ENCODE measurements at places on chromosomes 13 and 19.

DNA sequence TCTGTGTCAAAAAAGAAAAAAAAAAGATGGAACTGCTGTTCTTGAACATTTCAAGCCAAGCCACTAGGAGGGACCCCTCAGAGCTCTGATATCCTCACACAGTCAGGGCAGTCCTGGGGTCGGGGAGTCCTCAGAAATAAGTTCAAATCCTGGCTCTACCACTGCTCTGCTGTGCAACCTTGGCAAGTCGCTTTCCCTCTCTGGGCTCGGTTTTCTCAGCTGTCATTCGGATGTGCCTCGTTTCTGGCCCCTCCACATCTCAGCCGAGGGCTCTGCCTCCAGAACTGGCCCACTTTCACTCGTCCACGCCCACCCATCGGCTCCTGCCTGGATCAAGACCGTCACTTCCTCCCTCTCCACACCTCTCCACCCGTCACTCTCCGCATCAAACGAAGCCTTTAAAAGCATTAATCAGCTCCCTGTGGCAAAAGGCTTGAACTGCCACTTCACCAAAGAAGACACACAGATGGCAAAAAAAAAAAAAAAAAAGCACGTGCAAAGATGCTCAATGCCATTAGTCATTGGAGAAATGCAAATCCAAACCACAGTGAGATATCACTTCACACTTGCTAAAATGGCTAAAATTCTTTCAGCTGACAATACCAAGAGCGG lies 7.4 kb upstream of the ZNRF4 start:
- peak; percentile 22 for DNase-seq

DNA sequence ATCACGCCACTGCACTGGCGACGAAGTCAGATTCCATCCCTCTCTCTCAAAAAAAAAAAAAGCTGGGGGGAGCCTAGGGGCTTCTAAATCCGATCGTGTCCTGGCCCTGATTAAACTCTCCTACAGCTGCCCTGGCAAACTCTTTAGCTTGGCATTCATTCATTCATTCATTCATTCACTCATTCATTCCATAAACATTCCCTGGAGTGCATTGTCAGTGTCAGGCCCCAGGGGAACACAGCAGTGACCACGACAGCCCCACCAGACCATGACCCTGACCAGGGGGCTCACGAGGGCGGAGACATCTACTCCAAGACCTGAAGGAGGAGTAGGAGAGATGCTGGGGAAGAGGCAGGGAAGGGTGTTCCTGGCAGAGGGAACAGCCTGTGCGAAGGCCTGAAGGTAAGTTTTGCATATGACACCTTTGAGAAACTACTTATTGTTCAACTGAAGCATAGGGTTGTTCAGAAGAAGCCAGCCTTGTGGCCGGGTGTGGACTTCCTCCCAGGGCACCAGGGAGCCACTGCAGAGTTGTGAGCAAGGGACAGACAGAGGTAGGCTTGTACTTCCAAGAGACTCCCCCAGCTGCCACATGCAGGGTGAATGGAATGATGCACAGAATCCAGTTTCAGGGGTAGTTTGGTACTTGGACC lies 24.5 kb downstream of the CEACAM16 start:
- no peak for DNase-seq

GRCh38 chr19:48994035-48994386 lies 324 bp downstream of the RUVBL2 start:
- no peak for DNase-seq

DNA sequence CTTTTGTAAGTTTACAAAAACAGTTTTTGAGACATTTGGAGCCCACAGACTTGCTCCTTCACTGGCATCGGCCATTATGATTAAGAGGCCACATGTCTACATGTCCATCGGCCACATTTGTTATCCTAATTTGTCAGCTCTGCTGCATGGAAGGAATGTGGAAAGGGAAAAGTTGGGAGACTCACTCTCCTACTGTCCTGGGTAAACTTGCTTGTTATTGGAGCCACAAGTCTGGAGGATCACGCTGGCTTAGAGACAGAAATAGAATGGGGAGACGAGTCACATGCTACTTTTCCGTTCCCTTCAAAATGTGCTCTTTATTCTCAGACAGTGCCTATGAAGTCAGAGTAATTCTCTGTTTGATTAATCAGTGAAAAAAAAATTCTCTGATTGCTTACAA lies 741.2 kb upstream of the PCDH9 start:
- no peak for DNase-seq

GRCh38 chr19:34733266-34733745 lies 737 bp upstream of the ZNF181 start:
- no peak for DNase-seq

DNA sequence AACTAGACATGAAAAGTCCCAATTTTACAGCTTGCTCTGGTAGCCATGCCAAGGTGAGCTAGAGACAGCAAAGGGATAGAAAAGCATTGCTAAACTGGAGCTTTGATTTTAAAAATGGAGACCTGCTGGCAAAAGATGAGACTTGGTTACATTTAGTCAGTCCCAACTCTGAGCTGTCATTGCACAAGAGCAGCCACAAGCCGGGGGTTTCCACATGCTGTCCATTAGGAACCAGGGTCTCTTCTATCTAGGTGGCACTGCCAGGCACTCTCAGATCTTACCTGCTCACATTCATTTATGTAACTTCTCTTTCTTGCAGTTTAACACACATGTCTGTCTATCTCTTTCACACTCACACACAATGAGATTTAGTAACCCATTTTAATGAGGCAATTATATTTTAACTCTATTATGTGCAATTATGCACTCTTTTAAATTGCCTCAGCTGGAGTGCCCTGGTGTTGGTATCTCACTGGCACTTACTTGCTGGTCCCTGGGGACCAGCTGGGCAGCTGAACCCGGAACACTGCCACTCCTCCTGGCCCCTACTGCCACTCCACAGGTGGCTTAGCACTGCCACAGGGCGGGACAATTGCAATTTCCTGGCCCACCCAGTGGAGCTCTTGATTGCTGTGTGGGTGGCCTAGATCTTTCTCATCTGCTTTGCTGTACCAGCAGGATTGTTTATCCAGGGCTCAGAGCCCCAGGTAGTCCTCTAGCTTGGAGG lies 112.5 kb downstream of the COG6 start:
- DNase-seq, result no peak

- peak; percentile 70 for DNase-seq
Measured at GRCh38 chr19:507286-508203, at the start of gene TPGS1. Gene TPGS1, plus strand, starts transcription at chr19:507497. Its CDS starts 10 bp downstream, at chr19:507507.

- DNase-seq, result no peak
Measured at GRCh38 chr19:1783874-1784273, 28.2 kb downstream of the ATP8B3 start.

- no peak for DNase-seq
Measured at GRCh38 chr13:45064889-45065288, 55.4 kb upstream of the GTF2F2 start.

GRCh38 chr19:30340771-30341561 lies 31.2 kb upstream of the ZNF536 start:
- peak; percentile 22 for DNase-seq

GRCh38 chr13:52651897-52652195 lies 790 bp upstream of the SUGT1 start:
- no peak for DNase-seq

GRCh38 chr13:77480066-77480465 lies 55.4 kb upstream of the SCEL start:
- DNase-seq, result no peak

GRCh38 chr19:35703343-35703742 lies 1.0 kb upstream of the ZBTB32 start:
- no peak for DNase-seq

DNA sequence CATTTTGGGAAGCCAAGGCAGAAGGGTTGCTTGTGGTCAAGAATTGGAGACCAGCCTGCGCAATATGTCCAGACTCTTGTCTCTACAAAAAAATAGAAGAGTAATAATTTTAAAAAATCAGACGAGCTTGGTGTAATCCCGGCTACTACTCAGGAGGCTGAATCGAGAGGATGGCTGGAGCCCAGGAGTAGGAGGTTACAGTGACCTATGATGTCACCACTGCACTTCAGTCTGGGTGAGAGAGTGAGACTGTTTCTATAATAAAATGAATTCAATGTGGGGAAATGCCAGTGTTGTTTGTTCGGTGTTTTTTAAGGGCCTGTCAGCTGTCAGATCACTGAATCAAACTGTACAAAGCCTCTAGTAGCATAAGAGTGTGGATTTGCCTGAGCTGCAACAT lies 1.2 kb upstream of the FBXL3 start:
- no peak for DNase-seq

DNA sequence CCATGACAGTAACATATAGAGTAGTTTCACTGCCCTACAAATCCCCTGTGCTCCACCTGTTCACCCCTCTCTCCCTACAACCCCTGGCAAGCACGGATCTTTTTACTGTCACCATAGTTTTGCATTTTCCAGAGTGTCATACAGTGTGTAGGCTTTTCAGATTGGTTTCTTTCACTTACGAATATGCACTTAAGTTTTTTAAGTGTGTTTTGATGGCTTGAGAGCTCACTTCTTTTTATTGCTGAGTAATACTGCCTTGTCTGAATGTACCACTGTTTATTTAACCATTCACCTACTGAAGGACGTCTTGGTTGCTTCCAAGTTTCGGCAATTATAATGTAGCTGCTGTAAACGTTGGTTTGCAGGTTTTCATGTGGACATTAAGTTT lies 175.1 kb downstream of the ITGBL1 start:
- DNase-seq, result no peak

- DNase-seq, result no peak
Measured at GRCh38 chr13:76226941-76227340, 590.8 kb downstream of the LMO7 start.

- no peak for DNase-seq
Measured at GRCh38 chr13:111398715-111399299, 78.4 kb downstream of the TEX29 start.

GRCh38 chr13:93806861-93807260 lies 580.3 kb downstream of the GPC6 start:
- no peak for DNase-seq

GRCh38 chr13:99960663-99961311 lies 10.8 kb downstream of the ZIC5 start:
- no peak for DNase-seq

DNA sequence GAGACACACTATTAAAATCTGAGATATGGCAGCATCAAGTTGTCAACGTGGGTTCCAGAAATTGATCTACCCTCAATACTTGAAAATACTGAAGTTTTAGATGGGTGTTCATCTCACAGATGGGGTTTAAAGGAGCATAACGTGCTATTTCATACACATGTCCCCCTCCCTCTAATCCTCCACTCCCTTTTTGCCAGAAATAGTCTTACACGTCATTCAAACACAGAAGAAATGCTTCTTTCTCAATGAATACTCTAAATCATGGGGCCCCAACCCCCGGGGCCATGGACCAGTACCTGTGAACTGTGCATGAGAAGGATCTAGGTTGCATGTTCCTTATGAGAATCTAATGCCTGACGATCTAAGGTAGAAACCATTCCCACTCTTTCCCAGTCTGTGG lies 19.6 kb downstream of the KLF12 start:
- DNase-seq, result no peak

DNA sequence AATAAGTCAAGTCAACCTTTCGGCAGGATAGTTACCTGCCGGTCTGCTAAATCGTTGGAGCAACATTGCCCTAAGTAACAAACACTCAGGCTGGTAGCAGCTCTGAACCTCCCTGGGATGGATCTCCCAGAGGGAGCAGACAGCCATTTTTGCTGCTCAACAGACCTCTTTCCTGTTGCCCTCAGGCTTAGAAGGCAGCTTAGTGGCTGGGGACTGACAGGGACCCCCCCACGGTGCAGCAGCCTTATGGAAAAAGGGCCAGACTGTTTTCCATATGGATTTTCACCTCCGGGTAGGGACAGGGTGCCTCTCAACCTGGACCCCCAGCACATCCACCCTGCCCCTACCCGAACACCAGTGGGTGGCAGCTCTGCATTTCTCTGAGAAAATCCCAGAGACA lies 49.7 kb downstream of the UBL3 start:
- DNase-seq, result no peak

DNA sequence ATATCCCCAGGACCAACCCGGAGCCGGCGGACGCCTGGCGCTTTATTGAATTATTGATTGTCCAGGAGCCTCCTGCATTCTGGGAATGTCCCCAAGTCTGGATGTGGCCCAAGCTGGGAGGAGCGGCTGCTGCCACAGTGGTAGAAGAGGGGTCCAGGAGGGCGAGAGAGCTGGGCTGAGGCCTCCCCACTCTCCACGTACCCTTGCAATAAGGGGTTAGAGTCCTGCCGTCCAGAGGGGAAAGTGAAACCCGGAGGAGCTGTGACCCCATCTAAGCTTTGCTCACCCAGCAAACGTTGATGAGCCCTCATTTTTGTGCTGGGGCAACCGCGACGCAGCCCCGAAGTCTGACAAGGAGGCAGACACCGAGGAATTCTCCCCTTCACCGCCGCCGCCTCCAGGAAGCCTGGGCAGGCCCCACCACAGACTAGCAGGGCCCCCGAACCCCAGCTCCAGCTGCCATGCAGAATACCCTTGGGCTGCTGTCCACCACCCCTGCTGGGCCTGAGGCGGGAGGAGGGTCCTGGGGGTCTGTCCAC lies 1.4 kb upstream of the C2CD4C start:
- DNase-seq, result no peak

DNA sequence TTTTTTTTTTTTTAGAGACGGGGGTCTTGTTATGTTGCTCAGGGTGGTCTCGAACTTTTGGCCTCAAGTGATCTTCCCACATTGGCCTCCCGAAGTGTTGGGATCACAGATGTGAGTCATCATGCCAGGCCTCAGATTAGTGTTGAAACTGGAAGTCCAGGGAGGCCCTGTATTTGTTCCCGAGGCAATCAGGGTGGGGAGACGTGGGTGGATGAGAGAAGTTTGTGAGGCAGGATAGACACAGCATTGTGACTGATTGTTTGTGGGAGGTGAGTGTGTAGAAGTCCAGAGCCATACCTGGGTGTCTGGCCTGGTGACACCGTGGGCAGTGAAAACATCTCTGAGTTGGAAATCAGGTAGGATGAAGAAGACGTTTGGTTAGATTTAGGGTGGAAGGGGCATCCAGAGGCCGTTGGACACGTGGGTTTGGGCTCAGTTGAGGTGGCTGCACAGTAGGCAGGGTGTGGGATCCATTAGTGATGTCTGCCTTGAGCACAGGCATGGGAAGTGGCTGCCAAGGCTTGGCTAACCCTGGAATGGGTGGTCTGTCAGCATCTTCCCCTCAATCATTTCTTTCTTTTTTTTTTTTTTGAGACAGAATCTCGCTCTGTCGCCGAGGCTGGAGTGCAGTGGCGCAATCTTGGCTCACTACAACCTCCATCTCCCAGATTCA lies 12.4 kb downstream of the RTN2 start:
- no peak for DNase-seq

GRCh38 chr19:1473085-1473851 lies 5.7 kb downstream of the C19orf25 start:
- DNase-seq, result no peak
